ENCODE measurements at places on chromosomes 3 and 15.

GRCh38 chr3:133394561-133395311, 5.1 kb upstream of the BFSP2 start:
- no peak for DNase-seq

DNA sequence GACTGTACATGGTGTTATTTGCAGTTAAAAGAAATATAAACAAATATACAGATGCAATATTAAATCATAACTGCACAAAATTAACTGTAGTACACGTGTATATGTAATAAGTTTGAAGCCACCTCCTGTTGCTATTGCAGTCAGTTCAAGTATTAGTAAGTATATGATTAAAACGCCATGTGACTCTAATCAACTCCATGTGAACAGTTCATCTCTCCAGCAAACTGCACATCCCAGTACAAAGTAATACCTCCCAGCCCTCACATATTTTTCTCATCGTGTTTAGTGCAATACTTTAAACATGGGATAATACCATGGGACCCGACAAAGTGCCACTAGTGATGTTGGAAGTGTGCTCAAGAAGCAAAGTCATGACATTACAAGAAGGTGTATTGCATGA, 34.6 kb downstream of the PDCD10 start:
- no peak for DNase-seq

GRCh38 chr3:77553240-77553639, 513.3 kb downstream of the ROBO2 start:
- DNase-seq: no peak

- DNase-seq: peak; percentile 17
Measured at GRCh38 chr15:100711516-100712021, 109.2 kb downstream of the ASB7 start.

GRCh38 chr15:62545467-62546227, 380.6 kb upstream of the C2CD4B start:
- peak; percentile 41 for DNase-seq

DNA sequence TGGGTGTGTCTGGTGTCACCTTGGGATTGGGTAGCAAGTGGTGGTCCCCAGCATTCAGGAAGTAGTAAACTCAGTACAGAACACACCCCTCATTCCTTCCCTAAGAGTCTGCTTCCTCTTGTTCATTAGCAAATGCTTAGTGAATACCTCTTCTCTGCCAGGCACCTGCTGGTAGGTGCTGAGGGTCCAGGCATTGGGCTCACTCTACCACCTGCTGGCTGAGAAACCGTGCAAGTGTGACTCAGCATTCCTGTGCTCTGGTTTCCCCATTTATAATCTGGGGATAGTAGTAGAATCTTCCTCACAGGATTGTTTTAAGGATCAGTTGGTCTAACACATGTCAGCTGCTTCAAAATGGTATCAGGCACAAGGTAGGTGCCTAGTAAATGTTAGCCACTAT, 4.8 kb downstream of the SHF start:
- DNase-seq: no peak

- no peak for DNase-seq
Measured at GRCh38 chr15:59764775-59765174, 75.7 kb upstream of the BNIP2 start.

DNA sequence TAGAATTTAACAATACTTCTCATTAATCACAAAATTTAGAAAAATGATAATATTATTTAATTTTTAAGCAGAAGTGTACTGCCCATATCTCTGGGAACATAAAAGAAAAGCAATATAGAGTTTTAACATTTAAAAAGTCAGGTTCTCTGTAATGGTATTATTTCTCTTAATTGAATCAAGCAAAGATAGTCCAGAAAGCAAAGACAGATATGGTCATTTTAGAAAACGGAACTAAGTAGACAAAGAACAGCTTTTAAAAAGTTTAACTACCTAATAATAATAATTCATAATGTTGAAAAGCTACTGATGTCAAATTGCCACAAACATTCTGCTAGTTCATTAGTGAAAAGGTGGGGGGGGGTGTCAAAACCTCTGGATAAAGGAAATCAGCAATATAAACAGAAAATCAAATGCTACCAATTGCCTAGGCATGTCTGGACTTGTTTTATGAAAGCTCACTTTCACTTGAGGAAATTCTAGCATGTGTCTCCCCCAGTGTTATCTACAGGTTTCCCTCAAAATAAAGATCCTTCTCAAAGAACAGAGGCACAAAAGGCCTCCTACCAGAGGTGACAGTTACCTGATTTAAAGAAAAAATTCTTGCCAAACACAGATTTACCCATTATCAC, 1.7 kb downstream of the ZMAT3 start:
- DNase-seq: no peak

DNA sequence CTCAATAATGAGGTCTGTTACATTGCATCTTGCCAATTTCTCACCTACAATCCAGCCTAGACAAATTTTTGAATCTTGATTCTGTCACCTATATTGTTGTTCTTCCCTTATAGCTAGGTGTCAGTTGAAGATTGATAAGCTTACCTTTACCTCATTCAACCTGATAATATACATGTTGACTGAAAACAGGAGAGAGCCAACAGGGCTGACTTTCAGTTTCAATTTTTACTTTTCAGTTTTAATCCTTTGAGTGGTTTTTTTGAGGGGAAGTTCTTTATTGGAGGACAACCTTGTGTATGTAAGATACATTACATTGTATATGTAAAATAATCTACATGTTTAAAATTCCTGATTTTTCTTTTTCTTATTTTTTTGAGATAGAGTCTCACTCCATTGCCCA, 5.8 kb downstream of the ATP13A5 start:
- no peak for DNase-seq

GRCh38 chr3:76841747-76842146, 198.2 kb upstream of the ROBO2 start:
- no peak for DNase-seq

DNA sequence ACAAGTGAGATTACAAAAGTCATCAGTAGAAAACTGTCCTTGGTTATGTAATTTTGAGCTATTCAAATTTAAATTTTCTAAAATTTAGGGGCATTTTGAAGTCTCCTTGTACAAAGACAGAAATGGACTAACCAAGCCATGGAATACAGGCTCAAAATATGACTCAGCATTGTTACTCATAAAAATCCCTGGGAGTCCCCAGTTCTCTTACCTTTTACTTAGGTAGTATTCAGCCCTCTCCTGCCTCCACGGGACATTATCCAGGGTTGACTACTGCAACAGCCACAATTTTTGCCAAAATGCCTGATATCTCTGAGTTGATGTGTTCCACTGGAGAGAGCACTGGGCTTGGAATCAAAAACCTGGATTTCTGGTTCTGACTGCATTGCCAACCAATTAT, 25.0 kb downstream of the CLDN18 start:
- no peak for DNase-seq

DNA sequence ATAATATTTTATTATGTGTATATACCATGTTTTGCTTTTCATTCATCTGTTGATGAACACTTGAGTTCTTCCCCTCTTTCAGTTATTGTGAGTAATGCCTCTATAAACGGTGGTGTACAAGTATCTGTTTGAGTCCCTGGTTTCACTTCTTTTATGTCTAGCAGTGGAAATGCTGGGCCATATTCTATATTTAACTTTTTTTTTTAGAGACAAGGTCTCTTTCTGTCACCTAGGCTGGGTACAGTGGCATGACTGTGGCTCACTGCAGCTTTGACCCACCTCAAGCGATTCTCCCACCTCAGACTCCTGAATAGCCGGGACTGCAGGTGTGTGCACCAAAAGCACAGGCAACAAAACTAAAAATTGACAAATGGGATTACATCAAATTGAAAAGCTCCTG, 19.9 kb downstream of the GOLM2 start:
- no peak for DNase-seq

DNA sequence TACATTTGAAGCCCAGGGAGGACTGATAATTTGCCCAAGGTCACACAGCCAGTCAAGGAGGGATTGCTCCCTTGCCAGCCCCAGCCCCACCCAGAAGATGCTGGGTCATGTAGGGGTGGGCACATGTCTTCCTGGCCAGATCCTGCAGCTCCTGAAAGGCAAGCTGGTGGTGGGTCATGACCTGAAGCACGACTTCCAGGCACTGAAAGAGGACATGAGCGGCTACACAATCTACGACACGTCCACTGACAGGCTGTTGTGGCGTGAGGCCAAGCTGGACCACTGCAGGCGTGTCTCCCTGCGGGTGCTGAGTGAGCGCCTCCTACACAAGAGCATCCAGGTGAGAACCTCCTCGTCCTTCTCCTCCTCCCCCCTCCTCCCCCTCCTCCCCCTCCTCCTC, 13.2 kb downstream of the ISG20 start:
- no peak for DNase-seq

DNA sequence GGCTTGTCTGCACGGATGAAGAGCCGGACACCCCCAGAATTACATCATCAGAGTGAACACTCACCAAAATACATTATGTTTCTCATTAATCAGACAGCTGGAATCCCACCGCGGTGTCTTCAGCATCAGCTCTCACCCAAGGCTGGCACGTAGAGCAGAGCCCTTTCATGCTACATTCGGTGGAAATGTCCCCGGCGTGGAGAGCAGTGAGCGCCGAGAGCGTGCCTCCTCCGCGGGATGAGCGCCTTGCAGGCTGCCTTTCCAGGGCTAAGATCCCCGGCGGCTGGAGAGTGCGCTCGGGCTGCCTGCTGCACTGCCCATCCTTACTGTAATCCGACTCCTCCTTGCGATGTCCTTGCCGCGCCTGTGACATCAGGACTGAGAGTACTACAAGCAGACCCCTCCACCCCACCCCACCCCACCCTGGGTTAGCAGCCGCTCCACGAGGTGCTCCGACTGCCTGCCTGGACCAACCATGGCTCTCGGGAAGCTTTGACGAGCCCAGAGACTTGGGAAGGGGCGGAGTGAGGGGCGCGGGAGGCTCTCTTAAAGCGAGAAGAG, at the start of gene ZNF385D:
ZNF385D (minus strand) TSS at position 380 of the 561 bp plus-strand sequence; CDS start at position 86, 294 bp downstream.
- peak; percentile 41 for DNase-seq

DNA sequence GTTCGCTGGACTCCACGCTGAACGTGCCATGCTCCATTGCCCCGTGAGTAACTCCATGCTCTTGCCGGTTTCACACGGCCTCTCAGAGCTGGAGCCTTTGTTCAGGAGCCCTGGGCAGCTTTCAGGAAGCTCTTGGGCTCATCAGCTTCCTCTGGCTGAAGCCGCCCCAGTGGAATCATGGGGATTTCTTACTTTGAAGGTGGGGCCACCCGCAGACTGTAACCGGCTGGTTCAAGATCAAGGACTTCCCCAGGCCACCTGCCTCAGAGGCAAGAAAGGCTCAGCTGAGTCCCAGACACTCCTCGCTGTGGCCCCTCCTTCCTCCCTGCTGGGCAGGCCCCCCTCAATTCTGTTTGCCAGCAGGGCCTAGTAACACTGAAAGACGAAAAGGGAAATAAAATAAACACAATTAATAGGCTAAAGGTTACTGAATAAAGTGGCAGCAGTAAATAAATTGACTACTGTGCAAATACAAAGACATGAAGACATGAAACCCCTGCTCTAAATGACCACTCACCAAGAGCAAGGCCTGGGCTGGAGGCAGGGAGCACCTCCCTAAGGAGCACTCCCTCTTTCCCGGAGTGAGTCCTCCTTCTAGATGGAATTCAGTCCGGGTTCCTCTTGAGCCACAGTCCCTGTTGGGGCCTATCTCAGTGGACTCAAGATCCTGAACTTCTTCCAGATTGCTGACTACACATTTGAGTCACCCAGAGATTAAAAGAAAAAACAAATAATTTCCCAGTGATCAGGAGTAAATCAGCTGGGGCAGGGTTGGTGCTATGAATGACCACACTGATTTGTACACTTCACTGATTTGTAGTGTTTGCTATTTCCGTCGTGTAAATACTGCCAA, 51.0 kb downstream of the ZDHHC19 start:
- DNase-seq: no peak

DNA sequence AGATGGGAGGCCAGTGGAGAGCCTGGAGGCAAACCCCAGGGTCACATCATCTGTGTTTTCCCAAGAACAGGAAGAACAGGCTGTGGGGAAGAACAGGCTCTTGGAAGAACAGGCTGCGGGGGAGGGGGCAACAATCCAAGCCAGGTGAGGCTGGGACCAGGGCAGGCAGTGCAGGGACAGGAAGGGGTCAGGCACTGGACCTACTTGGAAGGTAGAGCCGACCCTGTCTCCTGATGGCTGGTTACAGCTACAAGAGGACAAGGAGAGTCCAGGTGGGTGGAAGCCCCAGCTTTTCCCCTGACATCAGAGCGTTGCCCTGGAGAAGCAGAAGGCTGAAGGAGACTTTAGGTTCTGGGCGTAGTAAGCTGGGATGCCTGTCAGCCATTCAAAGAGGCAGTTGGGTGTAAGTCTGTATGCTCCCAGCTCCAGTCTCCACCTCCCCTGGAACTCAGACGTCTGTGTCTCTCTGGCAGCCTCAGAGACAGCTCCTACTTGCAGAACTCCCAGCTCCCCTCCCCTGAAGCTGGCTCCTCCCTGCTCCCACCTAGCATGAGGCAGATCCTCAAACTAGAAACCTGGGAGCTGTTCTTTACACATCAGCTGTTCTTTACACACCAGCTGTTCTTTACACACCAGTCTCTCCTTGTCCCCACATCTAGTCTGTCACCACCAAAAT, 130.9 kb downstream of the DNAJB8 start:
- DNase-seq: no peak

GRCh38 chr3:26621906-26622620, 509 bp upstream of the LRRC3B start:
- no peak for DNase-seq

- DNase-seq: no peak
Measured at GRCh38 chr3:64848127-64848800, 160.5 kb upstream of the ADAMTS9 start.

DNA sequence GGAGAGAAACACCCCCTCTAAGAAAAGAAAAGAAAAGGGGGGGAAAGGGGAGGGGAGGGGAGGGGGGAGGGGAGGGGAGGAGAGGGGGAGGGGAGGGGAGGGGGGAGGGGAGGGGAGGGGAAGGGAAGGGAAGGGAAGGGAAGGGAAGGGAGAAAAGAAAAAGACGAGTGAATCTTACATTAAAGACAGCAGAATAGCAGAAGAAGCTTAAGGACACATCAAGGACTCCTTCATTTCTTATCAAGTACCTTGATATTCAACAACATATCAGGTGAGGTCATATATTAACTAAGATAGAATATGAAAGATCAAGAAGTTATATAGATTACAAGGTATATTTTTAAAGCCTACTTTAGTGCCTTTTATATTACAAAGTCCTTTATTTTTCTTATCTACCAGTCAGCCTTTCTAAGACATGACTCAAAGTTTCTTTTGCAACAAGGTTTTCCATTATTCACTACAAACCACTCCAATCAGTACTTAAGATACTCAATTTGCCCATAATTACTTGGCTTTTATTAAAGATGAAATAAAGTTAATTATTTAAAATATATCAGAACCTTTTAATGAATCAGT, 17.7 kb upstream of the AADAC start:
- DNase-seq: no peak

DNA sequence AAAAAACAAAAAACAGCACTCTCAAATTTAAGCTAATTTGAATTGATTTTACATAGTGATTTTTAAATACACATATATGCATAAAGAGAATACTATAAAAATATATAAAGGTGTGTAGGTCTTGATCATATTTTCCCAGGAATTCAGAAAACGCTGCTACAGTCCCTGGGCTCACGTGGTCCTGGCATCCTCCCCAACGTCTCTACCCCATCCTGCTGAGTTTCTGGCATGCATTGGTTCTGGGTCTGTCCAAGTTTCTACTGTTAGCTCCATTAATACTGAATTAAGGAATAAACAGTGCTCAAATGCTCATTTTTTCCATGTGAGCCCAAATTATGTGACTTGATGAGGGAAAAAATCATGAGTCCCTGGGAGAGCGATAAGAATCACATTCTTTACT, 32.7 kb upstream of the LAMP3 start:
- no peak for DNase-seq

- no peak for DNase-seq
Measured at GRCh38 chr3:23751212-23751723, 54.5 kb upstream of the UBE2E1 start.
